Stimulated activated CD4-positive, alpha-beta T cell treated with anti-CD3 and anti-CD28 coated beads, TNF-alpha, amount 100 ng/mL, for 48 hours (primary cell): ENCODE measurements at places on chromosomes 1 and 21.

GRCh38 chr1:245128381-245129101 is 26.2 kb upstream of the KIF26B start:
- DNase-seq, result no peak

- no peak for DNase-seq
Measured at GRCh38 chr1:228149406-228150119, at the start of gene GJC2. Gene GJC2, plus strand, starts transcription at chr1:228149930. Its CDS starts 7,829 bp downstream, at chr1:228157759.

DNA sequence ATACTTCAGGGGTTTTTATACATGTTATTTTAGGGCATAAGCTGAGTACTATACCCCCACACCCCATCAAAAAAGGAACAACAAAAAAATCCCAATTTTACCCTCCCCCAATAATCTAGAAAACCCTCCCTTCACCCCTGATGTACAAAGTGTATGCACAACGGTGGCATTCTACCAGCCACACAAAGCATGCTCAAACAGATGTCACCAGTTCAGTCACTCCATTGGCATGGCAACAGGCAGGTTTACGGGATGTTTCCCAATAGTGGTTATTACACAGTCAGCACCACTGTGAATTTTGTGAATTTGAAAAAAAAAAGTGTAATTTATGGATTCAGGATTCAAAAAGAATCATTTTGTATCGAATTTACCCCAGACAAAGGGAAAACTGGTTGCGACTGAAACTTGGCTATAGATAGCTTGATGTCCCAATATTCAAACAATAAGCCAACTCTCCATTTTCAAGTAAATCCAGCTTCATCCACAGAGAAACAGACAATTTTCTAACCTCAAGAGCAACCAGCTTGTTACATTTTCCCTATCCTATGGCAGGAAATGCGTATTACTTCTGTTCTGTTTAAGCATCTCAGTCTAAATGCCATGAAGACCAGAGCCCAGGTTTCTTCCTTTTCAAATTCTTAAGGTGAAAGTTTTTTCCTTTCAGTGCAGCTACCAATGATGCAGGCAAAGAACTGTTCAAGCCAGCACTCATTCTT is 34.0 kb upstream of the SLC45A3 start:
- no peak for DNase-seq

GRCh38 chr1:156498432-156499193 is 2.0 kb downstream of the MEF2D start:
- no peak for DNase-seq

DNA sequence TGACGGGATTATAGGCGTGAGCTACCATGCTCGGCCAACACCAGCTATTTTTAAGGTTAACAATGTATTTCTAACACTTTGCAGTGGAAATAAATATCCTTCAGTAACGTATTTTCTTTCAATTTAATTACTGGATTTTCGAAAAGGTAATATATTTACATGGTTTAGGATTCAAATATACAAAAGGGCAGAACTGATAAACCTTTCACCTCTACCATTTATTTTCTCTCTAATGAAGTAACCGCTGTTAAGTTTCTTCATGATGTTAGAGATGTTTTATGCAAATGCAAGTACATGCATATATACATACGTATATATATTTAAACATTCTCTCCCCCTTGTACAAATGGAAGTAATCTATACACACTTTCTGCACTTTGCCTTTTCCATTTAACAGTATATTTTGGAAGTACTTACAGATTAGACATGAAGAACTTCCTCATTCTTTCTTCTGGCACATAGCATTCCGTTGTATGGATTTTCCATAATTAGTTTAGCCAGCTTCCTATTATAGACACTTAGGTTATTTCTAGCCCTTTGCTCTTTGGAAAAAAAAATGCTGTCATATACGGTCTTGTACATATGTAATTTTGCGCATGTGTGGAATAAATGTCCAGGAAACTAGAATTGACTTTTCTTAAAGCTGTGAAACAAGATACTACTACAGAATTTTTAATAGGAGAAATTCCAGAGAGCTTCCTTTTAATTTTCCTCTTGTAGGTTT is 14.9 kb upstream of the HJV start:
- no peak for DNase-seq

DNA sequence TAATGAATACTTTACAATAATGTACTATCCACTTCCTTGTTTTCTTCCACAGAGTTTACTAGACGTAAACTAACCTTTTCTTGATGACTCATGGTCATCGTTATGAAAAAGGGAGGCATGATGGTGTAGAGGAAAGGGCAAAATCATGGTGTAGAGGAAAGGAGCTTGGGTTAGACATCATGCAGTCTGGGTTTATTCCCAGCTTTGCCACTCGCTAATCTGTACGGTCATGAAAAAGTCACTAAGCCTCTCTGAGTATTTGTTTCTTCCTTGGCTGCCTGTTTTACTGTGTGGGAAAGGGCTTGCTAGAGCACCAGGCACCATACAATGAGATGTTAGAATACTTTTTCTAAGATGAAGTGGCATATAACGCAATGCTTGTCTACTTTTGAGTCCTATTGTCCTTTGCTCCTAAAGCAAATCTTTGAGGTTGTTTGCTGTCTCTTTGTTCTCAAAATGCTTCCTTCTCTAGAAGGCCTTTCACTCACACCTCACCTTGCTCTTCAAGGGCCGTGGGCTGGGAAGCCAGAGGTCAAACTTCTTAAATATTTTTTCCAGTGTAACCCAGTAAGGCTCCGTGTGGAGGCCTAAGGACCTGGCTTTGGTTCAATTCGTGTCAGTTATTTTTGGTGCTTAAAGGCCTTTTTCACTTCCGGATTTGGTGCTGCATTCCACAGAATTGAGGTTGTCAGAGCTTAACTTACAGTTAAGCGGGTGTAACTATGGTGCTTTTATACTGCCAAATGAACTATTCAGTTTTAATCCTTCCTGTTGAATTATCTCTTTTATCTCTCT is 9.9 kb upstream of the ETV3 start:
- no peak for DNase-seq

DNA sequence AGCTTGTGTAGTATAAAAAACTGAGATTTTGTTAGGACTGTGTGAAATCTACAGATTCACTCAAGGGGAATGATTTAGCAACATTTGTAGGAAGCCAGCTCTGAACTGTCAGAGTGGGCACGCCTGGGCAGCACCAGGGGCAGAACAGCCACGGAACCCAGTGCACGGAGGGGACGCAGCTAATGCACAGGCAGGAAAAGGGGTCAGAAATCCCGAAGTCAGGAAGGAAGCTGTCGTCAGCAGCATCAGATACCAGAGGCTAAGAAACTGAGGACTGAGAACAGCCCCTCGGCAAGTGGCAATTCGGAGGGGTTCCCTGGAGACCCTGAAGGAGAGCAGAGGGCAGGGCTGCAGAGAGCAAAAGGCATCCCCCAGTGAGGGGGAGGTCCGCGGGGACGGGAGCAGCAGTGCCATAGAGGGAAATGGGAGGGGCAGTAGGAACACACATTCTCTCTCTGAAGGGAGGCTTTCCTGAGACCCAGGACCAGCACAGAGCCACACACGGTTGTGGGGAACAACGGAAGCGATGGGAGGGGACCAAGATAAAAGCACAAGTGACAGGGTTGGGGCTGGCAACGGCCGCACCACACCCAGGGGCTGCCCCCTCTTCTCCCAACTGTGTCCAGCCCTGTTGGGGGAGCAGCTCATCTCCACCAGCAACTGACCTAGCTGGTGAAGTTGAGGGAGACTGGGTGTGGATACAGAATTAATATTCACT is 12.7 kb downstream of the UBE2J2 start:
- no peak for DNase-seq

- DNase-seq, result no peak
Measured at GRCh38 chr1:21342961-21343838, 52.9 kb upstream of the ECE1 start.

- no peak for DNase-seq
Measured at GRCh38 chr1:119099775-119100174, 40.7 kb downstream of the WARS2 start.

DNA sequence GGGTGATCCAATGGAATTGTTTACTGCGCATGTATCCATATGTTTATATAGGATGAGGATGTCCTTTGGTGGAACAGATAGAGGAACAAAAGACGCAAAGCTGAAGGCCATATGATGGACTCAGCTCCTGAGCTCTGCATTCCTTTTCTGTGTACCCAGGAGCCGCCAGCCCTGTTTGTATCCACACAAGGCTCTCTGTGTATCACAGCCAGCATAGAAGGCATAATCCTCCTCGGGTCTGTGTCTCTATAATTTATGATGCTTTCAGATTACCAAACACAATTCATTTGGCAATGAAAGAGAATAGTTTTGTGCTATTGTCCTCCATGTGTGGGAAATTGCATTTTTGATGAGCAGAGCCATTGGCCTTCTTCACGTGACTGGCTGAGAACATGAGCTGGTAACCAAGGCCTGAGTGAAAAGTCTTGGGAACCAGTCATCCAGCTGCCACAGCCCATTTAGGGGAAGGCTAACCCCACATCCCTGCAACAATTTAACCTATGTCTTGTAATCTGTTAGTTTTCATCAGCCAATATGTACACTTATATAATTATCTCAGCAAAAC is 119.2 kb downstream of the PBX1 start:
- no peak for DNase-seq

DNA sequence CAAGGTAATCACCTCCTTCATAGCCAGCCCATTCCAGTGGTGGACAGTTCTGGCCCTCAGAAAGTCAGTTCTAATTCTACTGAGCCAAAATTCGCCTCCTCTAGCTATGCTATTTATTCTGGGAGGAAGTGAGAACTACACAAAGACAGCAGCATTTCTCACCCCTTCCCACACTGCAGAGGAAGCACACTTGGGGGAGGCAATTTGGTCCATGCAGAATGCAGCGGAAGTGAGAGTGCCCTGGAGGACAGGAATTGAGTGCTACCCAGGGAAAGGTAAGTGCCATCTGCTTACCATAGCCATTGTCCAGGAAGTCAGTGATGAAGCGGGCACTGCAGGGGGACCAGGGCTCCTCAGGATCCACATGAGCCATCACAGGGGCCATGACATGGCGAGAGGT is 3.7 kb downstream of the ADAMTS4 start:
- DNase-seq, result no peak

GRCh38 chr1:161228032-161228431 is 2.2 kb downstream of the TOMM40L start:
- DNase-seq, result no peak

DNA sequence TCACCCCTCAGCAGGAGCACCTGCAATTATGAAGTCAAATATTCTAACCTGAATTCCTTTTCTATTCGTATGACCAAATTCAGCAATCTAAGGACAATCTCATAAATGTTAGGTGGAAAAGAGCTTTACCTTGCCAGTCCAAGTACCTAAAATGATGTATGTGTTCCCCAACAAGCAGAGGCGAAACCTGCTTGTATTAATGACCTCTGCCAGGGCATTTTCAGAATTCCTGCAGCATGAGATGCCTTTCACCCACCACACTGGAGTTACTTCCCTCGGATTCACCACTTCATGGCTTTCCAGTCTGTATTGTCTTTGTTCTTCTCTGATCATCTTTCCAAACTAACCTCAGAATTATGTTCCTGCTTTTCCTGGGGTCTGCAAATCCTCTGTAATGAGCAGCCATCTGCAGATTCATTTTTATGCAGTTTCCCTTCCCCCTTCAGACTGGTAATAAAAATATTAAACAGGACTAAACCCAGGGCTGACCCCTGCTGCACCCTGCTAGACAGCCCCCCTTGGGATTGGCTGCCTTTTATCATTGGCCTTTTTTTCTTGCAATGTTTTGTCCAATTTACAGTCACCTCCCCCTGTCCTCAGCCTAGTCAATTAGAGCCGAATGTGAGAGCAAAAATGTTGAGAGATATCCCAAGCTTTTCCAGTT is 26.6 kb upstream of the CASQ2 start:
- no peak for DNase-seq

DNA sequence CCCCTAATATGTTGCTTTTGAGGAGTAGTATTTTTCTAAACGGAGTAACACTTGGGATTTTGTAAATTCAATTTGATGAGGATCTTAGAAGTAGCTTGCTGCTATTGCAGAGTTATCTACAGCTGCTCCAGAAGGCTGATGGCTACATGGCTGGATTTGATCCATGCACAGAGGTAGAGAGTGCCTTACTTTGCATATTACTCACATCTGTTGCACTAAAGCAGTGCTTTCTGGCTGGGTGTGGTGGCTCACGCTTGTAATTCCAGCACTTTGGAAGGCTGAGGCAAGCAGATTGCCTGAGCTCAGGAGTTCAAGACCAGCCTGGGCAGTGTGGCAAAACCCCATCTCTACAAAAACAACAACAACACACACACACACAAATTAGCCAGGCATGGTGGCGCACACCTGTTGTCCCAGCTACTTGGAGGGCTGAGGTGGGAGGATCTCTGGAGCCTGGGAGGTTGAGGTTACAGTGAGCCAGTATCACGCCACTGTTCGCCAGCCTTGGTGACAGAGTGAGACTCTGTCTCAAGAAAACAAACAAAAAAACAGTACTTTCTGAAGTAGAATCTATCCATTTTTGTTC is 24.6 kb downstream of the RALGPS2 start:
- DNase-seq, result no peak

DNA sequence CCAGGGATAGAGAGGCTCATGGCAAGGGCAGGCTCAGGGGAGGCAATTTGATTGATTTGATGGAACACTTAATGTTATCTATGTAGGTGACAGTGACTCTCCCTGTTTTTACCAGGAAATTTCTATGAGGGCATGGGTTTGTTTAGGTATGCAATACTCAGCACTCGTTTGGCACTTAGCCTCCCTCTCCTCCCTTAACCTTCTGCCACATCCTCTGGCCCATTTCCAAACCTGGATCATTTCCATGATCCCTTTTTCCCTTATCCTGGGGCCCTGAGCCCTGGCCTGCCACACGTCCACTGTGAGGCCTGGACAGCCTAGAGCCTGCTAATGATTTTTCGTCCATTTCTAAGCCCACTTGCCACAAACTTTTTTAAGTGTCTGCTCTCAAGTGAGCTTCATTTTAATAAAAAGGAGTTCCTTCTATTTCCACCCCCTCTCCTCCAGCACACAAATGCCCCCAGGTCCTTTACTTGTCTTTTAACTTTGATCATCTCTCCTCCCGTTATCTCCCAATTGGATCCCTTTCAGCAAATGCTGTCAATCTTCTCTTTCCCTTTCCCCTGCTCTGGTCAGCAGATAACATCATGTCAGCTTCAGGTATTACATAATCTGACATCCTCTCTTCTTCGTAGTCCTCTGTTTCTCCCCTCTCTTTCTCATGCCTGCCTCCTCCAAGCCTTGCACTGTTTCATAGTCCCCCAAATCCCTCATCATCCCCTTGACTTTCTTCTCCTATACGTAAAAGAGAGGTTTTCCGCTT is 37.8 kb upstream of the GADD45A start:
- DNase-seq, result no peak

DNA sequence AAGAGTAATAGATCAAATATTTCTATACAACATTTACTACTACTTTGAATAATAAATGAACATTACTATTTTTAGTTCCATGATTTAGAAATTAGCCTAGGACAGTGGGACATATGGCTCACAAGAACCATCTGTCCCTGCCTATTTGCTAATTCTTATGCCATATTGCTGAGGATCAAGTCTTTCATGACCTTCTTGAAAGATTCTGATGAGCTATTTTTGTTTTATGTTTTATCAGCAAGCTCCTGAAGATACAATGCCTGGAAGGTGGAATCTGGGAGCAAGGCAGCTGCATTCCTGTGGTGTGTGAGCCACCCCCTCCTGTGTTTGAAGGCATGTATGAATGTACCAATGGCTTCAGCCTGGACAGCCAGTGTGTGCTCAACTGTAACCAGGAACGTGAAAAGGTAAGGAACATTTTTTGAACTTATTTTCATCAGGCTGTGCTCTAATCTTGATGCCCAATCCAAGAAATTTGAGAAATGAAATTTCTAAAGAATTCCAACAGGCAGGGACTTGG is 326.7 kb downstream of the PAPPA2 start:
- no peak for DNase-seq
